ENCODE measurements at places on chromosomes 3 and 15. TPM values are rescaled to one million over a fixed set of nuclear protein-coding genes. Genes with fewer than 3 reads are reported as not detected.

DNA sequence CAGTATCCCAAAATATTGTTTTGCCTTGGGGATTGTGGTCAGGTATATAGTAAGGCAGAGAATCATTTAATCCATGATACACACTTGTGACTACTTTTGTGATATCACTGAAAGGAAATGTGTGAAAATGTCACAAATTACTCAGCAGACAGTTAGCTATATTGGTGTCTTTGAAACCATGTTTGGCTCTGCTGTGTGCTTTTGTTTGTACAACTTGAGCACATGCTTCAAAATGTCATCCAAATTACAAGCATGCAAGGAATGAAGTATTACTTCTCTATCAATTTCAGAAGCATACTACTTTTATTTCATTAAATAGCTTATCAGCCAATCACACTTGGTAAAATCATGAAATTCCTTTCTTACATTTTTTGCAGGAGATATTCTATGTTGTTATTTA is 619.0 kb upstream of the AGTR1 start:
- no peak for DNase-seq

DNA sequence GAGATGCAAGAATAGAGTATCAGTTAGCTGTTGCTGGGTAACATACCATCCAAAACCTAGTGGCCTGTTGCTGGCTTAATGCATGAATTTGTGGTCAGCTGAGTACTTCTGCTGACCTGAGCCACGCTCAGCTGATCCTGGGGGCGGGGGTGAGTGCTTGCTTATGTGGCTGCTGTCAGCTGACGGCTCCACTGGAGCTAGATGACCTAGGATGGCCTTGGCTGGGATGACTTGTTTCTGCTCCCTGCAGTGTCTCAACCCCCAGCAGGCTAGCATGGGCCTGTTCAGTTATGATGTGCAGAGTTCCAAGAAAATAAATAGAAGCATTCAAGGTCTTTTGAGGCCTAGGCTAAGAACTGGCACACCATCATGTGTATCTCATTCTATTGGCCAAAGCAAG is 63.9 kb downstream of the FBLN2 start:
- DNase-seq, result no peak

GRCh38 chr3:14837878-14838258 is 19.1 kb downstream of the FGD5 start:
- DNase-seq, result no peak

GRCh38 chr3:197545571-197545970 is 10.2 kb downstream of the BDH1 start:
- DNase-seq, result no peak

DNA sequence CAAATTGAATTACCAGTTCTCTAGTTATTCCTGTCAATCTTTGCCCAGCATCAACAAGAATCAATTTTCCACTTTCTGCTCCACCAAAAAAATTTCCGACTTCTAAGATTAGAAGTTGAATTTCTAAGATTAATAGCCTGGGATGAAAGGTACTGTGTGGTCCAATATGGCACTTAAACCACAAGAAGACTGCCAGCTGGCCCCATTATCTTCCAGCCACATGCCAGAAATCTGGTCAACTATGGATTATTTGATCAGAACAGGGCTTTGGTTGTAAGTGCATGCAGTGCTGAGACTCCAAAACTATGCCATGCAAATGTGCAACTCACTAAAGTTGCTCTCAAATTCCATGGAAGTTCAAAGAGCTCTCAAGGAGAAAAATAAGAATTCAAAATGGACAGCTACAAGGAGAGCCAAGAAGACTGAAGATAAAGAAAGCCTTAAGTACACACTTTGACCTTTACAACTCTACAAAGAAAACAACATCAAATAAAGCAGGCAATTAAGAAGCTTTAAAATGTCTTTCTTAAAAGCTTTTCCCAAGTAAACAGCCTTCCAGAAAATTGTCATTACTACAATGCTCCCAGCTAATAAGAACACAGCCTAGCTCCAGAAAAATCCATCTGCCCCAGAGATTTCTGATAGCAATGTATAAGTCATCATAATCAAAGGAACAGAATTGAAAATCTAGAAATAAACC is 64.2 kb downstream of the ST3GAL6 start:
- DNase-seq, result no peak

DNA sequence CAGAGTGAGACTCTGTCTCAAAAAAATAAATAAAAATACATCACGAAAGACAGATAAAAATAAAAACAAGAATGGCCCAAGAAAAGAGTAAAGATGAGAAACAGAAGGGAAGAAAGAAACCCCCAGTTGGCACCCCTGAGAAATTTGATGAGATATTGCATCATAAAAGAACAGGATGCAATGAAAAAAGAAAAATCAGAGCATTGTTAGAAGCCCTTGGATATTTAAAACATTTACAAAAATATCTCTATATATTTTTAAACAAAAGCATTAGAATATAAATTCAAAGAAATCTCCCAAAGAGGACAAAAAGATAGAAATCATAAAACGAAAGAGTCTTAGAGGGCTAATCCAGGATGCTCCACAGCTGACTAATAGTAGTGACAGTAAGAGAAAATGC is 18.6 kb upstream of the ZBTB38 start:
- DNase-seq, result no peak

DNA sequence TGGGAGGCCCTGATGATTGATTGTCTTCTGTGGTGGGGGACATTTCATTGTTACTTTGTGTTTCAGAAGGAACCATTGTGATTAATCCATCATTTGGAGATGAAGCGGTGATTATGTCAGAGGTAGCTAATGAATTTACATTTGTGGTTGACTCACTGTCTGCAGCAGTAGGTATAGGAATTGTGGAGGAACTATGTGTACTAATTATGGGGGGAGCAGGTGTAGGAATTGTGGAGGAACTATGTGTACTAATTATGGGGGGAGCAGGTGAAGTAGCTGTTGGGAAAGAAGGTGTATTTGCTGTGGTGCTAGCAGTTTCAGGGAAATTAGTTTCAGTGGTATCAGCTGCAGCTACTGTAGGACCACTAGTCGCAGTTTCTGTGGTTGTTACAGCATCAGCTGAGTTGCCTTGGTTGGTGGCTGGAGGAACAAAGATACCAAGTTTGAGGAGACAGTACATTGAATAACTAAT is 6.9 kb downstream of the MUC13 start:
- DNase-seq, result no peak

DNA sequence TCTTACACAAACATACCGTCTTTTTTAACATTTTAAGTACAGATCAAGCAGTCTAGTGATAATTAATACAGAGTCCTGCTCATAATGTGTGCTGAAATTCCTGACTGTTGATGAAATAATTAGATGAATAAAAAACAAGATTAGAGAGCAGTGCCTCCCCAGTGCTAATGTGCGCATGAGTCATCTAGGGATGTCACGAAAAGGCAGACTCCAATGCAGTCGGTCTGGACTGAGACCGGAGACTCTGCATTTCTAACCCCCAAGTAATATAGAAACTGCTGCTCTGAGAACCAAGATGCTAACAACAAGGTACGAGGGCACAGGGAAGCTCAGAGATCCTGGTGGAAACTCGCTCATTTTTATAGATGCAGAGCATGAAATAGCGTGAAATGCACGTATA is 61.4 kb downstream of the COL8A1 start:
- DNase-seq, result no peak

Gene BMF
- 10.2 TPM for total RNA-seq

Gene LRRIQ4
- not detected for total RNA-seq

Gene HYAL1
- total RNA-seq, result 155 TPM

Gene MYL3
- 0.51 TPM for total RNA-seq

Gene WDR49
- total RNA-seq, result 0.42 TPM

Gene ADIPOQ
- total RNA-seq, result not detected

Gene PLIN1
- total RNA-seq, result 46.0 TPM

Gene QARS1
- total RNA-seq, result 192 TPM

Data from liver (tissue), 10 donors.